ENCODE measurements at places on chromosomes 6 and 20.

- no peak for DNase-seq
These were observed 13.2 kb downstream of the FAM210B start for GRCh38 chr20:56371977-56372376.

DNA sequence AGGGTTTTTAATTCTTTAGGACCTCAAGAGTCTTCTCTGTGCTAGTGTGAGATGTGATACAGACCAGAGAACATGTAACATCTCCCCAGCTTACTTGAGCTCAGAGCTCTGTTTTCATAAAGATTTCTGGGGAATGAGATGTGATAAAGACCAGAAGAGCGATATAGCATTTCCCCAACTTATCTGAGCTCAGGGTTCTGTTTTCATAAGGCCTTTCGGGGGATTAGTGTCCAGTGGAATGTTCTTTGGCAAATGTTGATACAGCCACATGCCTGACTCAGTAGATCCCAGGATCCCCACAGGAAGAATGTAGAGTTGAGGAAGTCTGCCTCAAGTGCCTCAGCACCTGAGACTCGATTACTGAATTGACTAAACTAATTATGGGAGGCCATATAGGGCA is 18.7 kb upstream of the TOP1 start:
- no peak for DNase-seq

GRCh38 chr6:23027281-23027680 is 457.9 kb downstream of the HDGFL1 start:
- peak; percentile 59 for DNase-seq

DNA sequence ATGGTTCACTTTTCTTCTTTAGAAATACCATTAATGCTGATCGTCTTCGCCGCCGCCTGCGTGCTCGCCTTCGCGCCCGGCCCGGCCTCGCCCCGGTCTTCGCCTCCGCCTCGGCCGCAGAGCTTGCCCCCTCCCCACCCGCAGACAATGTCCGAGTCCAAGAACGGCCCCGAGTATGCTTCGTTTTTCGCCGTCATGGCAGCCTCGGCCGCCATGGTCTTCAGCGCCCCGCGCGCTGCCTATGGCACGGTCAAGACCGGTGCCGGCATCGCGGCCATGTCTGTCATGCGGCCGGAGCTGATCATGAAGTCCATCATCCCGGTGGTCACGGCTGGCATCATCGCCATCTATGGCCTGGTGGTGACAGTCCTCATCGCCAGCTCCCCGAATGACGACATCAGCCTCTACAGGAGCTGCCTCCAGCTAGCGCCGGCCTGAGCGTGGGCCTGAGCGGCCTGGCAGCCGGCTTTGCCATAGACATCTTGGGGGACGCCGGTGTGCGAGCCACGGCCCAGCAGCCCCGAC is 4.8 kb upstream of the PRPH2 start:
- DNase-seq = no peak

- no peak for DNase-seq
These were observed 65.7 kb downstream of the HTR1B start for GRCh38 chr6:77397561-77397960.

DNA sequence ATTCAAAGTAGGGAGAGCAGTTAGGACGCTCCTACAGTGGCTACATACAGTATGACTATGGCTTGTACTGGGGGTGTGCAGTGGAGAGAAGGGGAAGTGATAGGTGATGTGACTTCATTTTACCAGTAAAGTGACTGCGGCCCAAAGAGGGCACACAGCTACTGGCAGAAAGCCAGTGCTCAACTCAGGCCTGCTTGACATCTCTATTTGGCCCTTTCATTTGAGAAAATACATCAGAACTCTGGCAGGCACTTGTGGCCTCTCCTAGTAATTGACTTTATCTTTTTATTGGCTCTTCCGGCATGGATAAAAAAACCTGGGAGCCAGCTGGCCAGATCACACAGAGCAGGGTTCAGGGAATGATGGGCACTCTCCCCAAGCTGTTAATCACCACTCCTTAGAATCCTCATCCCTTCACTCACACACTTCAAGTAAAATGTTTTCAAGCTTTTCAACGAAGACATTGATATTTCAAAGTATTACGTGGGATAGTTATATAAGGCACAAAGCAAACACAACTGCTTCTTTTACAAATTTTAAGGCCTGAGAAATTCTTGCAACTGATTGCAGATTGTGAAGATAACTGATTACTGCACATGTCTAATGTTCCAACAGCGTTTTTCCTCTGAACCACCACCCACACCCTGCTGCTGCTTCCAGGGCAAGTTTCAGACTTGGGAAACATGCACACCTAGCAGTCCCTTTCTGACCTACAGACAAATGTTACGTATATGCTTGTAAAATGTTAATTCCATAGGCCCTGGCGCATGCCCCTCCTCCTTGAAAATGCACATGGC is 73.5 kb downstream of the TNFRSF21 start:
- DNase-seq = no peak

- no peak for DNase-seq
These were observed 510 bp downstream of the NDRG3 start for GRCh38 chr20:36745234-36745926.

GRCh38 chr20:50369225-50370035 is 140.8 kb upstream of the PTPN1 start:
- no peak for DNase-seq

DNA sequence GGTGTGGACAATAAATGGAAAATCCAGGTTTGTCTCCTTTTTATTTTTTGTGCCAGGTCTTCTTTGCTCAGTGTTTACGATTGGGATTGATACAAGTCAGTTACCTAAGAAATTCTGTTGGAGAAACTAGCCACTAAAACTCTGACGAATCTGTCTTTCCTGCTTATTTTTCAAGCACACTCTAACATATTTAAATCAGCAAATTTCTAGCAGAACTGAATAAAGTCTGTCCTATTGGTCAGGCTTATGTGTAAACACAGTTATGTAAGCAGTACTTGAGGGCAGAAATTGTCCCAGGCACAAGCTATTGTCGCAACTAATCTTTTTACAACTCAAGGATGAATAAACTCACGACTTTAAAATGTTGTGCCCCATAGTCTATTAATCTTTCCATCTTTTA is 12.1 kb upstream of the EXOC2 start:
- DNase-seq = no peak

- DNase-seq = peak; percentile 75
These were observed 158.4 kb downstream of the OR2B2 start for GRCh38 chr6:27753668-27754407.

GRCh38 chr6:45922728-45923351 is 92.8 kb downstream of the CLIC5 start:
- no peak for DNase-seq

- no peak for DNase-seq
These were observed 53.7 kb downstream of the MOCS1 start for GRCh38 chr6:39880594-39880993.

DNA sequence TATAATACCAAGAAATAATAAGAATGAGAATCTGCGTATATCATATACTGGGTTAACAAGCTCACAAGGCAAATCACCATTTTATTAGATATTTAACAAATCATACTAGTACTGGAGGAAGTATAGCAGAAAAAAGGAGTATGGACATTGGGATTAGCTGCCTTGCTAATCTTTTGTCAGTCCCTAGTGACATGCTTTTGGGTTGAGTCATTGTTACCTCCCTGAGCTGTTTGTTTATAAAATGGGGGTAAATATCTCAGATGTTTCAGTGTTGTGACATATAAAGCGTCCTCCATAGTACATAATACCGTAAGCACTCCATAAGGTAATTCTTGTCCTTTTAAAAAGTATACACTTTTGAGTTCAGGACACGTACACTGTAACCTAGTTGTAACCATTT is 107.0 kb downstream of the ESR1 start:
- no peak for DNase-seq

- DNase-seq = no peak
These were observed 55.7 kb downstream of the LYRM4 start for GRCh38 chr6:5205035-5205507.

- no peak for DNase-seq
These were observed 26.4 kb downstream of the EPB41L2 start for GRCh38 chr6:131036601-131037000.

- no peak for DNase-seq
These were observed 814.4 kb downstream of the TENT5A start for GRCh38 chr6:80938131-80938530.

- no peak for DNase-seq
These were observed 639 bp upstream of the RCAN2 start for GRCh38 chr6:46491628-46492547.

- DNase-seq = no peak
These were observed 40.1 kb downstream of the HECA start for GRCh38 chr6:139174961-139175360.

DNA sequence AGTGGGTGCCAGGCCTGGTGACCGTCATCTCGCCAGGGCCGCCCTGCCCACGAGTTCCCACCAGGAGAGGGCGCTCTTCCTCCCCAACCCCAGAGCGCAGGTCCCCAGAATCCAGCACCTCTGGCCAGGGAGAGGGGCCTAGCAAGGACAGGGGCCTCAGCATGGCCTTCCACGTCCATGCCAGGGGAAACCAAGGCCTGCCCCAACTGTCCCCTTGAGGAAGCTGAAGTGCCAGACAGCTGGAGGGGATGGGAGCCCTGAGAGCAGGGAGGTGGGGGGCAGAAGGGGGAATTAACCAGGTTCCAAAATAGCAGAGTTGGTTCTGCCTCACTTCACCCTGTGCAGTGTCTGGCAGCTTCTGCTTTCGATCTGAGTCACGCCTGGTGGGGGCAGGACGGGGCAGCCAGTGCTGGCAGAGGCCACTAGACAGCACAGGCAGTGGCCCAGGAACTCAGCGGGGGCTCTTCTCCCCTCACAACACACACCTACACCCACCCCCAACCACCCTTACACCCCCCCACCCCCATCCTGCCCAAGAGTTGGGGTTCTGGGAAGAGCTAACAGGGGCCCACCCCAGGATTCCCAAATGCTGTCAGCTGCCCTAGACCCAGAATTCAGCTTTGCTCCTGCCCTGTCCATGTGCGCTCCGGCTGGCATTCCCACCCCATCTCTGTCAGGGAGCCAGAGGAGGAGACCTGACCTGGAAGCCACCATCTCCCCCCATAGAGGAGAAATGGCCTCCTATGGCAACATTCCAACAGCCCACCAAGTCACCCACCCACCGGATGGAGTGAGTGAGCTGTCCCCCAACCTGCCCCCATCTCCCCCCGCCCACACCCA is 29.2 kb downstream of the TFEB start:
- peak; percentile 79 for DNase-seq

DNA sequence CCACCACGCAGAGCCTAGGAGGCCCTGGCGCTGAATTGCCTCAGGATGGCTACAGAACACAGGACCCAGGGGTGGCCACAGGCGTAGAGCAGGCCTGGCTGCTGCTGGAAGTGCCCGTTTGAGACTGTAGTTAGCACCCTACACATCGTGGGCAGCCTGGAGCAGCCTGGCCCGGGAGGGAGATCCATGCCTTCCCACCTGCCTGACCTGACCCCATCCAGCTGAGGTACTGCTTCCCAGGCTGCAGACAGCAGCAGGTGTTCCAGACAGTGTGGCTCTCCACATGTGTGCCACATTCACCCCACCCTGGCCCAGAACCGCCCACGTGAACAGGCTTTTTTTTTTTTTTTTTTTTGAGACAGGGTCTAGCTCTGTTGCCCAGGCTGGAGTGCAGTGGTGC is 20.9 kb upstream of the MAP1LC3A start:
- DNase-seq = no peak

GRCh38 chr6:108294297-108294726 is 542 bp upstream of the AFG1L start:
- DNase-seq = peak; percentile 57

GRCh38 chr6:75446241-75446880 is 47.2 kb downstream of the FILIP1 start:
- DNase-seq = no peak

DNA sequence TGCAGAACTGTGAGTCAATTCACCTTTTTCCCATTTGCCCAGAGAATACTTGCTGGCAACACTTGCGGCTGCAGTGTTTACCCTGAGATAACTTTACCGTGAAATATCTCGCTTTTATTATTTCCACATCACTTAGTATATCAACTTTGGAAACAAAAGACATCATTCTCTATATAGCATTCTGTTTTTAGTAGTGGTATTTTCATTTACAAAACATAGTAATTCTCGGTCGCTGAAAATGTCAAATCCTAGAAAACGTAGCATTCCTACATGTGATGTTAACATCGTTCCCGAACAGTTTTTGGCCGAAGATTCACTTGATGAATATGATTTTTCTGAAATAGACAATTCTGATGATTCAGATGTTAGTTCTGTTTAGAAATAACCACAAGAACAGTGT is 52.0 kb downstream of the NHLRC1 start:
- DNase-seq = no peak

- no peak for DNase-seq
These were observed 171.0 kb downstream of the BCKDHB start for GRCh38 chr6:80277501-80277900.

- peak; percentile 62 for DNase-seq
These were observed 671 bp downstream of the E2F1 start for GRCh38 chr20:33685328-33686099.

DNA sequence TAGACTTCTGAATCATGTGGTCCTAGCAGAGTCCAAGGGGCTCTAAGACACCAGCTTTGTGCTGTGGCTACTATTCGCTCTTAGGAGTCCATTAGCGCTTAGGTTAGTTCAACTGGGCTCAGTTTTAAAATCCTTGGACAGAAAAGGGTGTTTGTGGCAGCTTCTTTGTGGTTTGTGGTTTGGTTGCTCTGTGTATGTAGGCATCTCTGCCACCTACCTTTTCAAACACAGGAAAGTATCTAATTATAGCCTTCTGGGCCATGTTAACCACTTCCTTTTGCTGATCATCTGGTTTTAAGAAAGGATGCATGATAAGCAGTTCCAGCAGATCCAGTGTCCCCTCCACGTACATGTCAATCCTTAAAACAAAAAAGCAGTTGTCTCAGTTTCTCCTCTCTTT is 10.8 kb downstream of the GSTA4 start:
- no peak for DNase-seq

DNA sequence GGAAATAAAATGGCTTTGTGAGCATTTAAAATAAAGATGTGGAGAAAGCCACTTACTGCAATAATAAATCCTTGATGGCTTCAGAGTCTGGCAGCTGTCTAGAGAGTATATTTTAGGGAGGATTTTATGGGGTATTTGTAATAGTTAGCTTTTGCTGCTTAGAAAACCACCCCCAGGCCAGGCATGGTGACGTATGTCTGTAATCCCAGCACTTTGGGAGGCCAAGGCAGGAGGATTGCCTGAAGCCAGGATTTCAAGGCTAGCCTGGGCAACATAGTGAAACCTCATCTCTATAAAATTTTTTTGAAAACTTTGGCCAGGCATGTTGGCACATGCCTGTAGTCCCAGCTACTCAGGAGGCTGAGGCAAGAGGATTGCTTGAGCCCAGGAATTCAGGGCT is 63.8 kb downstream of the ISM1 start:
- no peak for DNase-seq

GRCh38 chr6:114064862-114065261 is 93.9 kb upstream of the HDAC2 start:
- no peak for DNase-seq

DNA sequence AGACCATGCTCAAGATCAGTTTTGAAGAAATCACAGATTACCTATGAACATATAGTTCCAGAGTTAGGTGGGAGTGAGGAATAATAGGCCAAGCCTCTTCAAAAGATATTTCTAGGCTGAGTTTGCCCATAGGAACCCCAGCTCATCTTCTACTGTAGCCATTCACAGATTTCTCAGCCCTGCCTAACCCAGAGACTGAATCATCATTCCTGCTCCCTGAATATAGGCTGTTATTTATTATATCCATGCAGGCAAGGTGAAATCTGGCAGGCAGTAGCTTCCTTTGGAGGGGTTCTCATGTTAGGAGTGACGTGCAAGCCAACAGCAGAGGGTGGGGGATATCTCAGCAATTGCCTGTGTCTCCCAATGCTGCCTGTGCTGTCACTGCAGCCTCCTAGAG is 25.6 kb upstream of the ADGRF4 start:
- DNase-seq = no peak

- no peak for DNase-seq
These were observed 1.8 kb downstream of the TIAM2 start for GRCh38 chr6:154996841-154997311.
